ENCODE measurements at places on chromosomes 12 and 14.

GRCh38 chr12:128690641-128691040 lies 133.1 kb downstream of the SLC15A4 start:
- DNase-seq, result no peak

DNA sequence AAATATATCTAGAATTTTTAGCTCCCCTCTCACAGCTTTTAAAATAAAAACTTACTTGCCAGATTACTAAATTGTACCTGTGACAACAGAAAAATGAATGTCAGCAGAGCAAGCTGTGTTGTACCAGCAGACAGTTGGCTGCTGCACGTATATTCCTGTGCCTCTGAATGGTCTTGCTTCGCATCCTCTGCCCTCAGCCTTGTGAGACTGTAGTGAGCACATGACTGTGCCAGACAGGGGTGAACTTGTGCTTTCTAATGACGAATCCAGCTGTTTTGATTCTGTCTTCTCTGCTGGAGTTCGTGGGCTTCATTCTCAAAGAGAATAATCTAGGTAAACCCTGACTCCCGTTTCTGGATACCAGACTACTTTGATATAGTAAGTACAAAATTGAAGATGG lies 58.3 kb upstream of the FRMD6 start:
- DNase-seq, result no peak

GRCh38 chr14:32968972-32969544 lies 30.4 kb downstream of the NPAS3 start:
- DNase-seq, result no peak

- peak; percentile 76 for DNase-seq
Measured at GRCh38 chr14:22314183-22314820, 274.7 kb downstream of the DAD1 start.

DNA sequence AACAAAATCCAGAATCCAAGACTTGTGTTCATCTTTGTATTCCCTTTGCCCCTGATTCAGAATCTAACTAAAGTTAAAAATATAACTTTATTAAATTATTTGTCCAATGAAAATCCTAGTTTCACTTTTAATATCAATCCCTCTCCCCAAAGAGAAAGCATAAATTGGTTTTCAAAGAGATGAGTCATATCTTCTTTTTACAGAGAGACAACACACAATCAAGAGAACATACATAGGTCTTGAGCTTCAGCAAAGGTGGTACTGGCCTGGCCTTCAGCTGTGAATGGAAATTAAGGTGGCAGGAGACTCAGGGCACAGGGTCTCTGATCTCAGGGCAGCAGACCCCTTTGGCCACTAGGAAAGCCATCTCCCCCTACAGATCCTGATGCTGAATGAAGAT lies 4.3 kb upstream of the ASCL1 start:
- no peak for DNase-seq
